AG09309 (cell line): ENCODE measurements at places on chromosomes 1 and 21.

DNA sequence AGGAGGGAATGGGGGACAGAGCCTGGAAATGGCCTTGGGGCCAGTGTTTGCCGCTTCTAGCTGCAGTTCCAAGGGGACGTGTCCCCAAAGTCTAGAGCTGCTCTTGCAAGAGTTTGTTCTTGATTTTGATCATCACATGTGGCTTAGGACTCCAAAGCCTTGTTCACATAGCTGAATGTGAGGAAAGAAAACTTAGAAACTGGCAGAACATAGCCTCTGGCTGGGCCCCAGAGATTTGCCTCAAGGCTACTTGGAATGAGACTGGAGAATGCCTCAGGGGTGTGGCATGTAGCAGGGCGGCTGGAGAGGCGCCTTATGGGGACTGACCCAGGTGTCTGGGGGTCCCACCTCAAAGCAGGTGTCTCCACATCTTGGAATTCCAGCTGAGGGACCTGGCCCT, 2.3 kb downstream of the PDXK start:
- DNase-seq = no peak

DNA sequence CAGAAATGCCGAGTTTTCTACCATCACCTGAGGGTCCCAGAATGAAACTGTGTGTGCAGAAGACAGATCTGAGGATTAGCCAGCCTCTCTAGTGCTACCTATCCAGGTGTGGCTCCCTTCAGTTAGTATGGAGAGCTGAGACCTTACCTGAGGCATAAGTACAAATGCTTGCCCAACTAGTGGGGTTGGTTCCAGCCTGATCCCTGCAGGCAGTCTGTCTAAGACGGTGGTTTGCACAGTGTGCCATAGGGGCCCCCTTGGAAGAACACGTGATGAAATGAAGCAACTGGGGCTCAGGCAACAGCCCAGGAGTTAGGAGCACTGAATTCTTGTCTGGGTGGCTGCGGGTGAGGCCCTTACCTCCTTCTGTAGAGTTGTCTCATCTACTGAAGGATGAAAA, 15.6 kb downstream of the S100A7A start:
- no peak for DNase-seq

DNA sequence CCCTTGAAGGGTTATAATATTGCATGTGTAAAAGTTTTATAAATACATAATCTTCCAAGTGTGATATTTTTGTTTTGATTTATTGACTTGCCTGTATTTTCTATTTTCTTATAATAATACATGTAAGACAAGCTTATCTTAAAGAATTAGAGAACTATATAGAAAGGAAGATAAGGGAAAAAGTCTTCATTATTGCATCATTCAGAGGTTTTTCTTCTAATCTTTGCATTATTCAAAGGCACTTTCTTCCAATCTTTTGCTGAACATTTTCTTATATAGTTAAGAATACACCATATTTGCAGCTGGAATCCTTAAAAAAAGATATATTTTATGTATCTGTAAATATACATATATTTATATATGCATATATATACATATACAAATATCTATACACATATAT, 33.4 kb downstream of the PRRX1 start:
- DNase-seq = no peak

GRCh38 chr21:20527731-20528460, 470.3 kb upstream of the NCAM2 start:
- DNase-seq = no peak

GRCh38 chr1:66505671-66506392, 28.1 kb upstream of the SGIP1 start:
- no peak for DNase-seq

DNA sequence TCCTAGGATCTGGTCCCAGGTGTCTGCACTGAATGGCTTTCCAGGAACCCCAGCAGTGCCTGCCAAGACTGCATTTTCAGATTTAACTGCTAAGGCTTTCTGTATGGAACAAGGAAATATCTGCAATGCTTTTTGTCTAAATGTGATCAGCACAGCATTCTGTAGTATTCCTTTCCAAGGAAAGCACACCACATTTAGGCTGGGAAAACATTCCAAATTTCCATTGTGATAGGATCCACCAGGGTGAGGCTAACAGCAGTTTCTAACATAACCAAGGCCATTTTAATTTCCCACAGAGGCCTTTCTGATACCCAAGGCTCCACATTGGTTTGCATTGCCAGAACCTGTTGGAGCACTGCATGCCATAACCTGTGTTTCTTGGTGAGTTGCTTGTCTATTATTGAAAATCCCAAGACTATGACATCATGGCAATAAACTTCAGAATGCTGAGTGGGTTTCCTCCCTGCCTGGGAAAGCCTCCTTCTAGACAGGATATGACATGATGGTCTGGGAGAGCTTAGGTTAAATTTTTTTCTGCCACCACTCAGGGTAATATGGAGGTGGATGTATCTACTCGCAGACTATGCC, 23.3 kb upstream of the PTGFRN start:
- DNase-seq = no peak

DNA sequence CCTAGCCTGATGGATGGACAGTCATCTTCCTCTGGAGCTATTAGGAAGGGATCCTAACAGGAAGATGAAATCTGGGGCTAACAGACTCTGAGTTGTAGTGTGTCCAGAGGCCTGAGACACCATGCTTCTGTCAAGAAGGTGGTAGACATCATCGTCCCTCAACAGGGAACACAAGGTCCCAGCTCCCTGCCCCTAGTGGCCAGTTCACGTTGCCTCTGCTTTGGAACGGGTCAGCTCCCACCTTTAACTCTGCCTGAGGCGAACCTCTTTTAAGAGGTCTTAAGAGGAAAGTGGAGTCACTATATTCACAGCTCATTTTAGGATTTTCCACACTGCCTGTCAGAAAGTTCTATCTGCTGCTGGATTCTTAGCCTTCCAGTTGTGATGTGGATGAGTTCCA, 28.3 kb downstream of the LRRC71 start:
- DNase-seq = no peak

DNA sequence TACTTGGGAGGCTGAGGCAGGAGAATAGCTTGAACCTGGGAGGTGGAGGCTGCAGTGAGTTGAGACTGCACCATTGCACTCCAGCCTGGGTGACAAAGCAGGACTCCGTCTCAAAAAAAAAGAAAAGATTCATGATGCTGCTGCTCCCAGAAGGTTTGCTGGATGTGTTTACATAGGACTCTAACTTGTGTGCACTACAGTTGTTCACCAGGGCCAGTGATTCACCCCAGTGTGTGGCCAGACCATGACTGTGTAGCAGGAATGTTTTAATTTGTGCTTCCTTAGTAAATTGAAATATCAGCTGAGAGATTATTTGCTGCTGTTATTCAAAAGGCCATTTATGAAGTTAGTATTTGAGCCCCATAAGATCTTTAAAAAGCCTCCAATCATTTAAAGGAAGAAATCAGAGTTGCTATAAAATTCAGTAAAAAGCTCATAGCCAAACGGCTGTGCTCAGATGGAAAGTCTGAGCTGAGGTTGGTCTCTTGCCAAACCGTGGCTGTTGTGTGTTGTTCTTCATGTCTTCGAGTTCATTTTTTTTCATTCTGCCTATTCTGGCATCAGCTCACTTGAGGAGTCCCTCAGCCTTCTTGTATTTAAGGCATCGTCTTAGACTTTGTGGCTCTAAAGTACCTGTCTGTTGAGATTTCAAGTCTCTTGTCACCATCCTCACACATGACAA, 18.1 kb upstream of the PGD start:
- peak; percentile 62 for DNase-seq

DNA sequence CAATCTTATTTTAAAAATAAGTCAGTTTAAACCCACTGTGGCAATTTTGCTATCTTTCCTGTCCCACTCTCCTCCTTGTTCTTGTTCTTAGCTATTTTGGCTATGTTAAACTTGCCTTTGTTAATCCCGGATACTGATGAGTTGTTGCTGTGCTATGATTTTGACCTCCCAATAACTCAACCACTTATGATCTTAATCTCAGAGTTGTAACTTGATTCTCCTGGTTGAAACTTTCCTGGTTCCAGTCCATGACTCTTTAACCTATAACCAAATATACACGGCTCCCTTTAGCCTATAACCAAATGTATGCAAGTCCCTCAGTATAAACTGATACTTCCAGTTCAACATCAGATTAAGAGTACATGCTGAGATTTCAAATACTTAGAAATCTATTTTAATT, 15.6 kb upstream of the ACADM start:
- no peak for DNase-seq

- DNase-seq = no peak
These were observed 26.2 kb upstream of the A3GALT2 start for GRCh38 chr1:33346927-33347649.

DNA sequence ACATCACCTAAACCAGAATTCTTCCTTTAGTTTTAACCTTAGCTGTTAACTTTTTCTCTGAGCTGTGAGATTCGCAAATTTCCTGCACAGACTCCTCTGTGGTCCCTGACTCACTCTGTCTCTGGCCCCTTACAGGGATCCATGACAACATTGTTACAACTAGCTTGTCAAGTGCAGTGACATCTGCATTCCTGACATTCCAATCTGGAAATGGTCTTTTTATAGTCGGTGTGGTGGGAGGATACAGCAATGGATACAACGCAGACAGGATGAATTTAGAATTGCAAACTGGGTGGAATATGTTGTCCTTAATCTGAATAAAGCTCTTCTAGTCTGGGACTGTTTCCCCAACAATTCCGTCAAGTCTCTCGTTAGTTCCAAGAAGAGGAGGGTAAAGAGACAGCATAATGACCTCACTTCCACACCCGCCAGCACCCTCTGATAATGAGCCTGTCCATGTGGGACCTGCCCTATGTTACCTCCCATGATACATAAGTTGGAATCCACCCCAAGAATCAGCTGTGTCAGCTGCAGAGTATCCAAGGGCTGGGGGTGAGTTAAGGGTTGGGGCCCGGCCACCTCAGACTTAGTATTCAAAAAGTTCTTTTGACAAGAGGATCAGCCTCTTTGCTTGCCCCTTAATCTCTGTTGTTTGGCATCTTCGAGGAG, 49.4 kb downstream of the ILDR2 start:
- DNase-seq = peak; percentile 27

GRCh38 chr1:179831852-179832699, 45.5 kb downstream of the TOR1AIP2 start:
- DNase-seq = no peak

GRCh38 chr1:178060789-178061556, 32.9 kb upstream of the RASAL2 start:
- DNase-seq = peak; percentile 83

GRCh38 chr1:171110621-171111326, 20.1 kb downstream of the FMO3 start:
- DNase-seq = no peak

- no peak for DNase-seq
These were observed 244.7 kb downstream of the MRPL39 start for GRCh38 chr21:25362375-25363267.

GRCh38 chr1:51912881-51913280, 34.4 kb upstream of the NRDC start:
- DNase-seq = no peak

- peak; percentile 43 for DNase-seq
These were observed 35.8 kb downstream of the GREM2 start for GRCh38 chr1:240575981-240576662.

DNA sequence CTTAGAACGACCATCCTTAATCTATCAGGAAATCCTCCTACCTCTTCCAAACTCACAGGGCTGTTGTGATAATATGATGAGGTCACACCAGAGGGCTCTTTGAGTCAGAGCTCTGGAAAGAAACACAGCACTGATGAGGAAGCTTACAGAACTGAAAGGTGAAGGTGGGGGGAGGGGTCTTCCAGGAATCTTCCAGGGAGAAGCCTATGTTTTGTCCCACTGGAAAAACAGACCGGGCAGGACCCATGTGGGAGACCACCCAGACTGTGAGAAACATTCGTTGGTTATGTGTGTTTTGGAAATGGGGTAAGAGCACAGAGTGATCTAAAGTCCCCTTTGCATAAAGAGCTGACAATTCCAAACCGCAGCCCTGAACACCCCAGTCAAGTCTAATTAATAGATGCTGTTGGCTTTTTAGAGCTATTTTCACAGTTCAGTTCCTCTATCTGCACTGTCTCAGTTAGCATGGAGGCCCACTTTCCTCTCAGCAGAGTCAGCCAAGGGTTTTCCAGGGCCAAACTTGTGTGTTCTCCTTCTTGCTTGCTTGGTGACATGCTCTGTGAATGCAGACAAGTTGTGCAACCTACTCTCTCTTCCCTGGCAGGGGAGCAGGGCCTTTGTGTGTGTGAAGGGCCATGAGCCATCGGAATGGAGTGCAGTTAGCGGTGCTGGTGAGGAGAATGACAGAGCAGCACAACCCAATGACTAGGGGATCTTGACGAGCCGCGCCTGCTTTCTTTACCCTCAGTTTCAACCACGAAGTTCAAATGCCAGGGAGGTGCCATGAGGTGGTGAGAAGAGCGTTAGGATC, 12.3 kb downstream of the PHLDA3 start:
- DNase-seq = peak; percentile 92

DNA sequence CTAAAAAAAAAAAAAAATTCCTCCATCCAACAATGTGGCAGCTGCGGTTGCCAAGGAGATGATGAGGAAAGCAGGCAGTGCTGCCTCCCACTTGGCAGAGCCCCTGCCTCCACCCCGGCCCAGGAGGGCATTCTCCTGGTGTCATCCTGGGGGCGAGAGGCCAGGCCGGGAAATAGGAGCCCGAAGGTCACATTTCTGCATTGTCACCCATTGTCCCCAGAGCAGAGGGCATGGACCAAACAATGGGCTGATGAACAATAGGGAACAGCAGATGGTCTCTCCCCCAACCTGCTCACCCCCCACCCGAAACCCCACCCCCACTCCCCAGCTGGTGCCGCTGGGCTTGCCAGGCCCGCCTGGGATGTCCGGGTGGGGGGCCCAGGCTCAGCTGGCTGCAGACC, 37.3 kb downstream of the CAMK2N1 start:
- DNase-seq = no peak

DNA sequence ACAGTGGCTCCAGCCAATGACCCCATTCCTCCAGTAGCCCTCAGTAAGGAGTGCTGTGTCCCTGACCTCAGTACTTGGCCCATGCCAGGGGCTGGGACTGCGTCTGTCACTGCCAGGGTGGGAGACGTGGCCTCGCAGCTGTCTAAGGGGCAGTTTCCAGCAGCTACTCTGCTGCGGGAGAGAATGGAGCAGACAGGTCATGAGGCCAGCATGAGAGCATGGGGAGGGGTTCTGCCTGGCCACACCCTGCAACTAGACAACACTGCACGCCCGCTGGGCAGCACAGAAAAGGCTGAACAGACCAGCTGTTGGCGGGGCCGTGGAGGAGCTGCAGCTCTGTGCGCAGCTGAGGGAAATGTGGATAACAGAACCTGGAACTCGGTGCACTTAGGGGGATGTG, 91.6 kb upstream of the COL6A1 start:
- no peak for DNase-seq
